Muscle of arm (tissue), 14 donors: ENCODE measurements at places on chromosomes 3 and 15. TPM values are rescaled to one million over a fixed set of nuclear protein-coding genes. Genes with fewer than 3 reads are reported as not detected.

SLC28A1 gene
- polyA plus RNA-seq: 0.57 TPM

EPHB3 gene
- polyA plus RNA-seq: 35.6 TPM

LACTB gene
- polyA plus RNA-seq: 18.2 TPM

STRIT1 gene
- polyA plus RNA-seq: 2,129 TPM

ADGRG7 gene
- polyA plus RNA-seq: not detected
